ENCODE measurements at places on chromosomes 4 and X. TPM values are rescaled to one million over a fixed set of nuclear protein-coding genes. Genes with fewer than 3 reads are reported as not detected.

- H3K4me3 ChIP-seq = no peak overlapping the region
- no peaks in the 10 kb centered on the region for H3K27me3 ChIP-seq
- no peaks in the 10 kb centered on the region for H3K36me3 ChIP-seq
- H3K4me1 ChIP-seq = no peaks in the 10 kb centered on the region
- H3K27ac ChIP-seq = no peak overlapping the region
These were observed 277.7 kb upstream of the CLNK start for GRCh38 chr4:10962246-10962645.

DNA sequence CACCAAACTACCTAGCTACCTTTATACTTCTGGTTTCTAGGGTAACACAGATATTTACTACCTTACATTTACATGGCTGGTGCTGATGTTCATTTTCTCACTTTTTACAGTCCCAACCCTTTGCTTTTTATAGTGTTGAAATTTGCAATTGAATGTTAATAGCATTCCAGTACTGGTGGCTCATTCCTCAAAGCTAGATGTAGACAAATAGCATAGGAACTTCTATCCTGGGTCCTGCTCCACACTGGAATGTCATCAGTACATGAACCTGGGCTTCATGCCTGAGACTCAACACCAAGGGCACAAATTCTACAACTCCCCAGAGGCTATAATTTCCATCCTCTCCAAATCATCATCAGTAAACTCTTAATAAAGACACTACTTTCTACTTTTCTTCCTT lies 10.3 kb upstream of the TRMT2B start:
- no peaks in the 10 kb centered on the region for H3K36me3 ChIP-seq
- no peak overlapping the region for H3K4me3 ChIP-seq
- H3K4me1 ChIP-seq = no peaks in the 10 kb centered on the region
- no peak overlapping the region for H3K27ac ChIP-seq
- H3K27me3 ChIP-seq = no peaks in the 10 kb centered on the region
- no peak for DNase-seq

DNA sequence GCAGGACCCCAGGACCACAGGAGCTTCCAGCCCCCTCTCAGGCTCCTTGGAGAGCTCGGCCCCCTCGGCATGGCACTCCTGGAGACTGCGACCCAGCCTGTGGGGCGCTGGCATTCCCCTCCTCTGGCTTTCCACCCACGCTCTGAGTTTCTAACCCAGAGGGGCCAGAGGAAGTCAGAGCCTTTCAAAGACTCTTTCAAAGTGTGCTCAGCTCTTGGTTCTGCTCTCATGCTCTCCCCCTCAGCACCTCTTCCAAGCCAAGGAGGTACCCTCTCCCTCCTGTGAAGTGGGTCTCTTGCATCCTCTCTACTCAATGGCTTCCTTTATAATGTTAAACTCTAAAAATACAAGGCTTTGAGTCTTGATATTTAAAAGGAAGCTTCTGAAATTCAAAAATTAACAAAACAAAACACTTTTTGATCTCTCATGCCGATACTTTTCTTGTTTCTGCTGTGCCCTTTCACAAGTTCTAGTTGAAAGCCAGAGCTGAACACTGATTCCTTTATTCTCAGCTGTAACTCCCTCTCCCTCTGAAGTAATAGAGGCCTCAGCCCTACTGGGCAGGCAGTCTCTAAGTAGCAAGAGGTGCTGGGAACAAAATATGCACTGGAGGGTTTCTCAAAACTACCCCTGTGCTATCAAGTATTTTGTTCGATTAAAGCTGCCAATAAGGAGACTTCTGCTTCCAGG lies 82.8 kb downstream of the NAT8L start:
- no peaks in the 10 kb centered on the region for H3K36me3 ChIP-seq
- no peaks in the 10 kb centered on the region for H3K27me3 ChIP-seq
- H3K27ac ChIP-seq = no peak overlapping the region
- H3K4me1 ChIP-seq = no peaks in the 10 kb centered on the region

DNA sequence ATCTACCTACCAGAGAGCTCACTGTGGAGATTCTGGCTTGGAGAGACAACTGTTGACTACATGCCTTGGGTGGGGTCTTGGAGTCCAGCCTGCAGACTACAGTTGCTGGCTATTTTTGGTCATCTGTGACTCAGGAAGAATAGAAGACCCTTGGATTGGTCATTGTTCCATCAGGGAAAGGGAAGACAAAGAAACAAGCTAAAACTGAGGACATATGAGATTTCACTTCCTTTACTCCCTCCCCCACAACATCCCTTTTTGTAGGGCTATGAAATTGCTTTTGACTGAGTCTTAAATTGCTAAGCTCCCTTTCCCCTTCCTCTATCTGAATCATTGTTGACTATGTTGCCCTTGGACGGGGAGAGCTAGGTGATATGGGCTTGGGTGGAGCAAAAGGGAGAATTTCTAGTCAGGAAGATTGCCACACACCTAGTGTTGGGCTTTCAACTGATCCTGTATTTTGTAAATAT lies 11.7 kb downstream of the MSN start:
- H3K27ac ChIP-seq = peak overlapping the region; percentile 15
- no peaks in the 10 kb centered on the region for H3K27me3 ChIP-seq
- no peaks in the 10 kb centered on the region for H3K4me1 ChIP-seq
- no peak for DNase-seq
- H3K36me3 ChIP-seq = no peaks in the 10 kb centered on the region
- no peak overlapping the region for H3K4me3 ChIP-seq

- H3K27ac ChIP-seq = no peak overlapping the region
- no peak overlapping the region for H3K4me3 ChIP-seq
- no peaks in the 10 kb centered on the region for H3K27me3 ChIP-seq
- no peaks in the 10 kb centered on the region for H3K36me3 ChIP-seq
- no peak for DNase-seq
These were observed 20.0 kb downstream of the TMEM154 start for GRCh38 chr4:152659806-152660205.

DNA sequence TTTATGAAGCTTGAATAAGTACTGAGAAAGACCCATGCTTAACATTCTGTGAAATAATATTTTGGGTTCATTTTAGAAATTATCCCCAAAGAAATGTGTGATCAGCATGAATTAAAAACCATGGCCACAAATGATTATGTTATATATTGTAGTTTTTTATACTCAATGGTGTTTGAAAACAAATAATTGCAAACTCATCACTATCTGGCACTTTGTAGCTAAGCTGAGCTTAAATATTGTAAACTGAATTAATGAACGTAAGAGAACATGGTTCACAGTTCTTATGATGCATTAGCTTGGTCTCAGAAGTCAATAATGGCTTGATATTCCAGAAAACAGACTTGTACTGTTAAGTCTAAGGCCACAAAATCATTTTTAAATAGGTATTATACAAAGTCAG lies 24.6 kb upstream of the ASB5 start:
- H3K27me3 ChIP-seq = no peaks in the 10 kb centered on the region
- no peak for DNase-seq
- H3K27ac ChIP-seq = no peak overlapping the region
- H3K4me1 ChIP-seq = no peaks in the 10 kb centered on the region

GRCh38 chr4:78845472-78845871 lies 69.3 kb downstream of the BMP2K start:
- no peak overlapping the region for H3K4me3 ChIP-seq
- no peaks in the 10 kb centered on the region for H3K36me3 ChIP-seq
- no peak for DNase-seq
- H3K27me3 ChIP-seq = no peaks in the 10 kb centered on the region
- H3K27ac ChIP-seq = no peak overlapping the region

- H3K4me3 ChIP-seq = no peak overlapping the region
- H3K36me3 ChIP-seq = no peaks in the 10 kb centered on the region
- no peak for DNase-seq
- H3K27me3 ChIP-seq = no peaks in the 10 kb centered on the region
These were observed 942.7 kb upstream of the NDST4 start for GRCh38 chr4:116055857-116056827.

DNA sequence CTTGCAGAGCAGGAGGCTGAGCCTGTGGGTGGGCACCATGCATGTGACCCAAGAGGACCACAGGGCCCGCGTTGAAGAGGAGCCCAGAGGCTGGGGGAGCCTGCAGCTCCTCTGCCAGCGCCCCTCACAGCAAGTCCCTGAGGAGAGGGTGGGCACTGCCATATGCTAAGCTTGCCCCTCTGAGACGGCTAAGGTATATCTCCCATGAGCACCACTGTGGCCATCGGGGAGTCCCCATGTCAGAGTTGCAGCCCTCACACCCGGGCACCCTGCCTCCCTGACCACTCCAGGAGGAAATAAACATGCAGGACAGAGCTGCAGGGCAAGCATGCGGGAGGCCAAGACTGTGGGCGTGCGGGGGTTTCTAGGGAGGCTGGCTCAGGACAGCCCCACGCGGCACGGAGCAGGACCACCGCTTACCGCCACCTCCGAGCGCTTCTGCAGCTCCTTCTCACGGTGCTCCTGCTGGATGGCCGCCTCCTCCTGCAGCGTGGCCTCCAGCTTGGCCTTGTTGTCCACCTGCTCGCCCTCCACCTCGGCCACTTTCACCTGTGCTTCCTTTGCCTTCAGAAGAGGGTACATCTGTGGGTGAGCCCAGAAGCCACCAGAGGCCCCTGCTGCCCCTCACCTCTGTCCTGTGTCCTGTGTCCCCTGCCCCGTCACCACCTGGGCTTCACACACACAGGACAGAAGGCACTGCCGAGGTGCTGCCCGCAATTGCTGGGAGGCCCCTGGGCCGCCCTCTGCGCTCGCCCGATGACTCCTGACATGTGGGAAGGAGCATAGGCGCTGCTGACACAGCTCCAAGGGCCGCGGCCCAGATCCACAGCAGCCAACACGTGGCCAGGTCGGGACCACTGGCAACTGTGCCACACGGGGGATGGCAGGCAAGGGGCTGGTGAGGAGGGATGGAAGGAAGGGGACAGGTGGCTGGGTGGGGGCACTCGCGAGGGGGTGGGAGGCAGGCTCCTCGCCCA lies 29.8 kb downstream of the FGFR3 start:
- H3K4me3 ChIP-seq = no peak overlapping the region
- H3K27ac ChIP-seq = no peak overlapping the region
- no peaks in the 10 kb centered on the region for H3K4me1 ChIP-seq

The VCX gene
- total RNA-seq = not detected

The GUCY1B1 gene
- 5.8 TPM for total RNA-seq
